ENCODE measurements at places on chromosomes 3 and 15.
A peak's percentile ranks its signal among the peaks of the same experiment; 100 is the strongest.

GRCh38 chr15:67080900-67081431 lies 15.6 kb downstream of the SMAD3 start:
- peak; percentile 5 for DNase-seq

DNA sequence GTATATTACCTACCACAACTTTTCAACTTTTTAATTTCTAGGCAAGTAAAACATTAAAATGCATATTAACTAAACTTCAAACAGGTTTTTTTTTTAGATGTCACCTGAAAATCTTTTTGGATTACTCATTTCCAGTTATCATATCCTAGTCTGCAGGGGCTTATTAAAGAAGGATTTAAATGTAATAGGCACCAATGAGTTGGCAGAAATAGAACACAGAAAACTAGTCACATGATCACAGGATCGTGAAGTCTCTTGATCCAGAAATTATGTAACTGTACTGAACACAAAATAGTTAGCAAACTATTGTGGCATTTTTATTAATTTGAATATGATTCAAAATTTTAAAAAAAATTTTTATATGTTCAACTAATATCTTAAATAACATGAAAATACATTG lies 654.4 kb upstream of the NAALADL2 start:
- DNase-seq, result no peak

- DNase-seq, result no peak
Measured at GRCh38 chr3:22115581-22115980, 364.6 kb upstream of the ZNF385D start.

- DNase-seq, result no peak
Measured at GRCh38 chr3:196967412-196968232, 1.0 kb downstream of the PIGZ start.

DNA sequence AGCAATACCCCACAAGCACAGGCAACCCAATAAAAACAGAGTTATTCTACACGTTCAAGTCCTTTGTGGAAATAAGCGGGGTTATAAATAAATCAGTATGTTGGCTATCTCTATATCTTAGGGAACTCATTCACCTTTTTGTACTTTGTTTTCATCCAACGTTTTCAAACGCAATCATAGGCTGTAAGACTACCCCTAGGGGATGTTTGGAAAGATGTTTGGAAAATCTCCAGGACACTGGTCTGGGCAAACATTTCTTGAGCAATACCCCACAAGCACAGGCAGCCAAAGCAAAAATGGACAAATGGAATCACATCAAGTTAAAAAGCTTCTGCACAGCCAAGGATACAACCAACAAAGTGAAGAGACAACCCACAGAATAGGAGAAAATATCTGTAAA lies 70.1 kb downstream of the CLDN11 start:
- no peak for DNase-seq

- no peak for DNase-seq
Measured at GRCh38 chr3:50625231-50626182, 8.6 kb downstream of the MAPKAPK3 start.

DNA sequence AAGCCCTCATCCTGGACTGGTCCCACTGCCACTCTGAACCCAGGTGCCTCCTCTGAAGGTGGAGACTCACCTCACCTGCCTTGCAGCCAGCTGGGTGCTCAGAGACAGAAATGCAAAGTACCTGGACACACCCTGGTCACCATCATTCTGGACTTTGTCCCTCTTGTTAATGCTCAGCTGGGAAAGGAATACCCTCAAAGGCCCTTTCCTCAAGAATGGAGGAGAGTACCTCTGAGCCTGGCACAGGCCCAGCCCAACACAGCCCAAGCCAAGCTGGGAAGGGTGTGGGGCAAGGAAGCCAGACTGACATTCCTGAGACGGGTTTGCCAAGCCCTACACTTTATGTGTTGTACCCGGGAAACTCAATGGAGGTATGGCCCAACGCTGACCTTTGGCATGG lies 983 bp upstream of the ALAS1 start:
- no peak for DNase-seq

DNA sequence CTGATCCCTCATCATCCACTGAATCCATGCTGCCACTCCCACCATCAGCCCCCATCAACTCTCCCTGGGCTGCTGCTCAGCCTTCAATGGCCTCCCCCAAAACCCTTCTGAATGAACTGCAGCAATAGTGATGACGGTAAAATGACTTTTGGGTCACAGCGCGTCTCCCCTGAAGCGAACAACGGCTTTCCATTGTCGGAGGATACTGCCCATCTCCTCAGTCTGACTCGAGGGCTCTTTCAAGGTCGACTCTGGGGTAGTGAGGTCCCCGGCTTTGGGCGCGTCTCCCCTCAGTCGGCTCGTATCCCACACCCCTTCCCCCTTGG lies 57.2 kb upstream of the ZBTB38 start:
- no peak for DNase-seq
